HCT116 (cell line): ENCODE measurements at places on chromosomes 4 and X. TPM values are rescaled to one million over a fixed set of nuclear protein-coding genes. Genes with fewer than 3 reads are reported as not detected.
A peak's percentile ranks its signal among the peaks of the same experiment; 100 is the strongest.

- no peak for DNase-seq
Observed at GRCh38 chrX:154717824-154718223, 33.1 kb downstream of the GAB3 start.

GRCh38 chrX:136725441-136726104 lies 55.2 kb downstream of the ARHGEF6 start:
- DNase-seq = no peak

DNA sequence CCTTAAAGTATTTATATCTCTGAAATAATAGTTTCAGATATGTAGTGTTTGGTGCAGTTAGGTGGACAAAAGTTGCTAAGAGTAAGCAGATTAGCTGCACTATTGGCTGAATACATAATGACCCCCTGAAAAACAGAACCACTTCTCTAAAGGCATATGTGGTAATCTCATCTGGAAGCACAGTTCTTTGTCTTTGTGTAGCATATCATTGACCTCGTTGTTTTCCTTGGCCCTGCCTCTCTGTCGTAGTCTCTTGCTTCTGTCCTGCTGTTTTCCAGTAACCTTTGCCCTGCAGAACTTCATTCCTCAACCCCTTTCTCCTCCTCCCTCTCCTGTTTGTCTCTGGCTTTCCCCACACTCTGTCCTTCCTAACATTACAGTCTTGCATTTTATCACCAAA lies 41.4 kb downstream of the JADE3 start:
- no peak for DNase-seq

The GJB1 gene
- not detected for total RNA-seq

GRCh38 chrX:41796577-41796976 lies 72.6 kb downstream of the GPR82 start:
- DNase-seq = no peak

GRCh38 chrX:43703211-43703791 lies 47.2 kb downstream of the MAOA start:
- DNase-seq = no peak

The IQSEC2 gene
- total RNA-seq = 20.7 TPM

The DCAF12L1 gene
- not detected for total RNA-seq

DNA sequence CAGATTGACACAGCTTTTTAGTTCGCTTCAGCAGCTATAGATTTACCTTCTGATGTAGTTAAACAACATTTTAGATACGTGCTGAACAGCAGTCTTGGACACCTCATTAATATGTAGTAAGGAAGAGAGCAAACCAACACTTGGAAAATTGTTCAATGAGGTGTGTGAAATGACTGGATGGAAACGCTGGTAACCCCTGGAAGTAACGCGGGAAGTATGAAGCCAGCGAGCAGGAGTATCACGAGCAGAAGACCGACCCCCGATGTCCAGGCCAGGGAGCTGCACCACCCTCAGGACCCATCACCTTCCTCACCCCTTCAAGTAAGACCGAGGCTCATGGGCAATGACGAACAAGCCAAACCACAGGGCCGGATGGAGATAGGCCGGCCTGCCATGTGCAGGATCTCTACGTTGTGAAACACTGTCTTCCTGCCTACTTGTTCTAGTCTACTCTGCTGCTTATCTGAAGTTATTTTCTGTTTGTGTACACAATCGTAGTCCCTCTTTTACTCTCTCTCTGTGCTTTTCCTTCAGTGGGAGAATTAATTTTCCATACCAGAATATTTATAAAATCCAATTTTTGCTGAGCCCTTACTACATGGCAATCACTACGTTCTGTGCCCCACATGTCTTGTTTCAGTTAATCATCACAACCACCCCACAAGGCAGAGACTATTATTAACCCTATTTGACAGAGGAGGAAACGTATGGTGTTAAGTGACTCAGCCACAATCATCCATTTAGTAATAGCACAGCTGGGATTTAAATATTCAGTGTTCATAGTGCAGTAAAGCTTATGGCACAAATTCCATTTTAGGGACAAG lies 221.7 kb downstream of the APBB2 start:
- DNase-seq = no peak

The FAM120C gene
- total RNA-seq = 6.1 TPM

The GUCY1A1 gene
- not detected for total RNA-seq

The ADAD1 gene
- not detected for total RNA-seq

DNA sequence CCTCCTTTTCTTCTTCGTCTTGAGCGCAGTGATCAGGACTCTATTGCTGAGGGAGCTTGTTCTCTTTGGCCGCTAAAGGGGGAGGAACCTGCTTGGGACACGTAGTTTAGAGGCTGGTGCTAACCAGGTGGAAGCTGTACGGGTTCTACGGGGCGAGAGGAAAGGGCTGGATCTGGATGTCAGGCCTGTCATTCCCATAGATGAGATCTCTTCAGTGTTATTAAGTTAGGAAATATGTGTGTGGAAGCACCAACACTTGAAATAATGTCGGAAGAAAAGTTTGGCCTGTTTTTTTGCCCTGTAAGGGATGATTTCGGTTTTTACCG lies 643 bp downstream of the SRP72 start:
- peak; percentile 31 for DNase-seq

DNA sequence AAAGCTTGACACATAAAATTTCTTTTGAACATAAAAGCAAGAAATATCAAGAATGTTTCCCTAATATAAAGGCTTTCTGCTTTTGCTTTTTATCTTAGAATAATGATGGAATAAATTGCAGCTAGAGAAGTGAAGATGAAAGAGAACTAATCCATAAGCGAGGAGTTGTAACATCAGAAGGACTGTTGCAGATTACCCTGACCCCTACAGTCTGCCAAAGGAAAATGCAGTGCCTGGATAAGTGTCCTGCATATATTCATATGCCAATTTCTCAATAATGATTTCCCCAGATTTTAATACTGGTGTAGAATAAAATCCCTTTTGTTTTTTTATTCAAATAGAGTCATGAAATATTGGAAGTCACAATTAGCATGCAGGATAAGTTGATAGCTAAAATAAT lies 115.9 kb downstream of the MAGEC2 start:
- DNase-seq = no peak
